NCI-H1694 treated with DMSO at 0.1 percent for 48 hours (cell line): ENCODE measurements at places on chromosomes 13 and 19.
A peak's percentile ranks its signal among the peaks of the same experiment; 100 is the strongest.

DNA sequence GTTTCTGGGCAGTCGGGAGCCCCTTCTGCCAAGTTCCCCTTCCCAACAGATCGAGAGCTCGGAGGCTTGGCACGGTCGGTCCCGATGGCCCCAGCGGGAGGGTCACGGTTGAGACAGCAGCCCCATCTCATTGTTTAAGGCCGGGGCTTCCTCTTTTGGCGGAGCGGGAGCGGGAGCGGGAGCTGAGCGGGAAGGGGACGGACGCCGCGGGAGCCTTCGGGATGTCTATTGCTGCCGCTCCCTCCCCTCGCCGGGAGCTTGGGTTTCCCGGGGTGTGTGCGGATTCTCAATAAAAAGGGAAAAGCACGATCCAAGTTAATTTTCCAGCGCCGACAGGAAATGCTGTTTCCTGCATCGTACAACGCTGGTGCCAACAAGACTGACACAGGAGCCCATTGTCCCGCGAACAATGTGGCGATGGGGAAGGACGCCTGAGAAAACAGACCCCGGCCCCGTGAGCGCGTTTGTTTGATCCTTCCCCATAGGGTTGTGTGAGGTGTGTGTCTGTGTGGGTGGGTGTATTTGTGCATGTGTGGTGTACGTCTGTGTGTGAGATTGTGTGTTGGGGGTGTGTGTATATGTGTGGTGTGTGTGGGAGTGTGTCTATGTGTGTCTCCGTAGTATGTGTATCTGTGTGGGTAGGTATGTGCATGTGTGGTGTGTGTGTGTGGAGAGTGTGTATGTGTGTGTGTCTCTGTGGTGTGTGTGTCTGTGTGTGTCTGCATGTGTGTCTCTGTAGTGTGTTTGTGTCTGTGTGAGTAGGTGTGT is 36.3 kb upstream of the FLT1 start:
- DNase-seq: peak; percentile 35

GRCh38 chr19:16836115-16837034 is 7.2 kb downstream of the SIN3B start:
- DNase-seq: no peak

DNA sequence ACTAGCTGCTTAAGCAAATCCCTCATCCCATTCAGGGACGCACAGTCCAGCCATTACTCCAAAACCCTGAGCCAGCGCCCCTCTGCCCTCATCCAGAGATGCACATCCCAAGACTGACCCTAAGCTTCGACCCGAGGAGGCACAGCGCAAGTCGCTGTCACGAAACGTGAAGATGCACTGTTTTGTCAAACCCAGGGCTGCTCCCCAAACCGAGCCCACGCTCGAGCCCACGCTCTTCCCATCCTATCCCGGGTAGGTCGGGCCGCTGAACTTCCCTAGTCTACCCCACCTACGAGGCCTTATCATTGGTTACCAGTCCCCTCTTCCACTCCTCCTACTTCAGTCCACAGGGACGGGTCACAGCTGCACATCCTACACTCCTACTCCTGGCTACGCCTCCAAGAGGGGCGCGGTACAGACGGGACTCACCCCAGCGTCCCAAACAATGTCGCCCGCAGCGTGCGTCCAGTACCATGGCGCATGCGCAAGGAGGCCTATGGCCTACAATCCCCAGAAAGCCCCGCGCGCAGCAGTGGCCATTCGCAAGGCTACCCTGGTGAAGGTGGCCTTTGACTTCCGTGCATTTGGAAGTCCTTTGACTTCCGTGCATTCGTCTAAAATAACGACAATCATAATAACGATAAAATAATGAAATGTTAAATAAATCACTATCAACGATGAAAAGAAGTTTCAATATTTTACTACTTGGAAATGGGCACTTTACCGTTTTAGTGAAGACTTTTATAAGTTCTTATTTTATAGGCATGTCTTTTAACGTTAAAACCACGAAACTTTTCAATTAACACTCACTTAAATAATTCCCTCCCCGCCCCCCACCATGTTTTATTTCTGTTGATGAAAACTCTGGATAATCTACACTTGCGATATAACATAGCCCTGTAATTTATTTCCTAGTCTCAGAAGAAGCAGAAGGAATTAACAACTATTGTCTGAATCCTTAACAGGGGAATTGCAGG is at the start of gene ZNF285:
Gene ZNF285 (minus strand): TSS at position 470 of the 977 bp plus-strand sequence. CDS start 4,395 bp downstream, outside the sequence.
- no peak for DNase-seq

DNA sequence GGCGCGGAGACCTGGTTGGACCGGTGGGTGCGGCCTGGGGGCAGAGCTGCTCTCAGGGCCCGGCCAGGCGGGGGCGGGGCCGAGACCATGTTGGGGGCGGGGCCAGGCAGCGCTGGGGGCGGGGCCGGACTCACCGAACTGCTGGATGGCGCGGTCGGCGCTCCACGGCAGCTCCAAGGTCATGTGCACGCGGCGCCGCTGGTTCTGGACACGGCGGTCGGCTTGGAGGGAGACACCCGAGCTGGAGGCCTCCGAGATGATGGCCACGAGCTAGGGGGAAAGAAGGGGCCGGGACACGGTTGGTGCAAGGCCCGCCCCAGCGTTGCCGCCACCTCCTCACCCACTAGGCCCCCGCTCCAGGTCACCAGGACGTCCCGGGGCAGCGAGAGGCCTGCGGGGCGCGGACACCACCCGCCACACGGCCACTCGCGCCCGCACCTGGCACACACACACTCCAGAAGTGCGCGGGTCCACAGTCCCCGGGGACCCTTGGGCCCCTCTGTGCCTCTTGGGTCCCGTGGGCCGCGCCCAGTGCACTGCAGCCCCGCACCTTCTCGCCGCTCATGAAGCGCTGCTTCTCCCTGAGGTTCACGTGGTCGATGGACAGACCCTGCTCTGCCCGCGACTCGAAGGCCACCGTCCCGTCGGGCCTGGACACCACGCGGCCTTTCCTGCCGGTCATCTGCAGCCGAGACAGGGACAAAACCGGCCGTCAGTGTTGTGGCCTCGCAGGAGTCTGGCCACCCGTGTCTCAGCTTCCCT is 8.7 kb downstream of the GPX4 start:
- DNase-seq: no peak

DNA sequence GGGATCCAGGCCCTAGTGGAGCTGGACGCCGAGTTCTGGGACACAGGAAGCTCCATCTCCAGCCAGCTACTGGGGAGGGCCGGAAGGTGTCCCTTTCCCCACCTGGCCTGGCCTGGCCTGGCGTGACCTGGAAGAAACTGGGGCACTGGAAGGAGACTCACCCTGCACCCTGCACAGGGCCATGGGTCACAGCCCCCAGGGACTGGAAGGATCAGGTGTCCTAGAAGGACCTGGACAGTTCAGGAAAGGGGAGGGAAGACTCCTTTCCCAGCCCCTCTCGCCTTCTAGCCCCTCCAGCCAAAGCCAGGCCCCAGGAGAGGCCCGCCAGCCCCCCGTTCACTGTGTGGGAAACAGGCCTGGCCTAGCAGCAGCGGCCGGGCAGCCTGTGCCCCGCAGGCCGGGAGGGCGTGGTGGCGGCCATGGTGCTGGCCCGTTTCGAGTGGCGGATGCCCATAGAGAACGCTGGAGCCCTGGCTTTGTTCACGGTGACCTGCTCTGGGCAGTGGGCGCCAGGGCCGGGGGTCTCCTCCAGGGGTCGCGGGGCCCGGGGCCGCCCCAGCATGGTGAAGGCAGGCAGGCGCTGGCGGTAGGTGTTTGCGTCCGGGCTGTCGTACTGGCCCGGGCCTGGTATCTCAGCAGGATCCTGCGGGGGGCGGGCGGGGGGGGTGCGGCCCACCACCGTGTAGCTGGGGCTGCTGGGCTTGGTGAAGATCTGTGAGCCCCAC is 2.8 kb upstream of the SHC2 start:
- DNase-seq: no peak

GRCh38 chr13:23637829-23638228 is 67.6 kb downstream of the TNFRSF19 start:
- peak; percentile 65 for DNase-seq

DNA sequence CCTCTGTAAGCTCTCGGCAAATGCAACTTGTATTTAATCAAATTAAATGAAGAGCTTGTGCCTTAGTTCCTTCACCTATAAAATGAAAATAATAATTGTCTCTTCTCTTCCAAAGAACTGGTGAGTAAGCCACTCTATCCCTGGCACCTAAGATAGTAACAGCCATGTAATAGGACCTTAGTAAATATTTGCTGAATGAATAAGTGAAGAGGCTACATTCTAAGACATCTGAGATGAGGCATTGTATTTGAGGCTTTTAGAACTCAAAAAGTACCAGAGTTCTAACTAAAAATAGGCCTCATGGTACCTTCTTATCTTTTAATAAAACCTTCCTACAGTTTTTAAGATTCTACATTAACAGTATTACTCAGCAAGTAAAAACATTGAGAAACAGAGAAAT is 17.3 kb upstream of the DCLK1 start:
- DNase-seq: no peak

DNA sequence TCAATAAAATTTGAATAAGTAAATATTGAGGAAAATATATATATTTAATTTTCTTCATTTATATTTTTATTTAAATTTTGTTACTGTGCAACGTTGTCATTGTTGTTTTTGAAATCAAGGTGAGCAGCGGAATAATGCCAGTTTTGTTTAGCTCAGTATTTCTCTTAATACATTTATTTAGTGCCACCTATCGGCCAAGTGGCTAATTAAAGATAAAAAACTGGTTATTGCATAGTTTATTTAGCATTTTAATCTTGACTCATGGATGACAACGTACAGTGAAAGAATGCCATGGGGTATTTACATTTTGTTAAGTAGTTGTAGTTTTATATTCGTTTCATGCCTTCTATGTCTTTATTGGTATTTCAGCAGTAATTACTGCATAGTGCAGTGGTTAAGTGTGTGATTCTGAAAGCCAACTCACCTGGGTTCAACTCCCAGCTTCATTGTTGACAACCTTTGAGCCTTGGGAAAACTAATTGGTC is 265.9 kb downstream of the MYO16 start:
- peak; percentile 78 for DNase-seq

GRCh38 chr13:37369616-37370015 is 229.0 kb downstream of the POSTN start:
- no peak for DNase-seq

GRCh38 chr13:32224916-32225315 is 90.2 kb downstream of the ZAR1L start:
- no peak for DNase-seq

DNA sequence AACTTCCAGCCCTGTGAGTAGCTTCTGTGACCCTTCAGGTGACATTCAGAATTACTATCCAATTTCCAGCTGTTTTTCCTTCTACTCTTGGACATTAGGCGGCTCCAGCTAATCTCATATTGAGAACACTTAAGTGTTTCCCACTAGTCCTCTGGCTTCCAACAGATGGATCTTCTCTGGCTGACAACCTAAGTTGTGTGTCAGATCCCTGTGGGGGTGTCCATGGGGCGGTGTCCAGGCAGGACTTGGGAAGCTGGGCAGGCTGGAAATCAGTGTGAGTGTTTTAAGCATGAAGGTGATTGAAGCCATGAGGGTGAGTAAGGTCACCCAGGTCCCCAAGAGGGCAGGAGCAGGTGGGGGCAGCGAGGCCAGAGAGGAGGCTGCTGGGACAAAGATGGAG is 10.1 kb downstream of the CNOT3 start:
- DNase-seq: no peak

DNA sequence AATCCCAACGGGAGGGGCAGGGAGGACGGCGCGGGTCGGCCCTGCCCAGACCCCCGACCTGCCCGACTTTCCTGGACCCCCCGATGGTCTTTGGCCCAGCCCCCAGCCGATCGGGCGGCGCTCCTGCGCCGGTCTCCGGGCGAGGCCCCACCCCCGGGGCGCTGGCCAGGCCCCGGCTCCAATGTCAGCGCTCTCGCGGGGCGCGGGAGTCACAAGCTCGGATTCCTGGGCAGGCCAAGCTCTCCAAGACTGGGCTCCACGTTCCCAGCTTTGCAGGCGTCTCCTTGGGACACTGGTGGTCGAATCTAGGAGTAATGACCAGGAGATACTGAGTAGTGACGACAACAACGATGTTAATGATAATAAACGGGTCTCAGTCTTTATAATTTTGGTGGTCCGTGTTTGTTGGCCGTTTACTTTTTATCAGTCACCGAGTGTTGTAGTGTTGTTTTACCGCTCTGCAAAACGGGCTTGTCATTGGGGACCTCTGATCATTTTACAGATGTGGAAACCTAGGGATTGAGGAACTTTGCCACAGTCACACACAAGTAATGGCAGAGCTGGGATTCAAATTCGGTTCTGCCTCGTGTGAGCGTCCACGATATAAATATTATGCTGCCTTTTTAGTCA is 545 bp downstream of the RAD23A start:
- no peak for DNase-seq

- no peak for DNase-seq
Measured at GRCh38 chr19:40128991-40129390, 38.2 kb upstream of the ZNF780A start.

DNA sequence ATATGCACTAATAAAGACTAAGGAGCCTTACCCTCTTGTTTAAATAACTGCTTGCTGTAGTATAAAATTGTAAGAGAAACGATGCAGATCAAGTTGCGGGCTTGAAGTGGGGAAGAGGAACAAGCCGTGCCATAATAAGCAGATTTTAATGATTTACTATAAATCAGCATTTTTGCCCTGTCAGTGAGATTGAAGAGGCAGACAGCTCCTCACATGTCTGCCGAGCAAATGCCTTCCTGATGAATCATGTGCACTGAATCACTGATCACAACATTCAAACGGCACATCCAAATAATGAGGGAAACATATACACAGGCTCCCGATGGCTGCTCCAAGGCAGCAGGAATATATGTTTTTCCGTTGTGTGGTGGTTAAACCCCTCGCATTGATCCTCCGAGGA is 282.9 kb downstream of the TSHZ3 start:
- DNase-seq: no peak

DNA sequence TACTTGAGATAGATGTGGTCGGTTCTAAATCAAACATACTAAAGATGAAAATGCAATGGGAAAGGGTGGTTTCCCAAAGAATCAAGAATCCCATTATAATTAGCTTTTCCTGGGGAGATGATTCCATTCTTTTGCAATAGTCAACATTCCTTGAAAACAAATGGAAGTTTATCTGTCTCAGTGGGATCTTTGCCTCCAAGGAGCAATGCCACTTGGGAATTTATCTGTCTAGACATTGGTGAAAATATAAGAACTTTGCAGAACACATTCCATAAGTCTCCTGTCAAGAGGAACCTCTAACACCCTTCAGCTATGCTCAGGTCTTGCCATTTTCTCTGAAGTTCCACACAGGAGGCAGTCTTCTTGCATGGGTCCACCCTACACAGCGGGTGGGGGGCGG is 152.5 kb downstream of the KCTD12 start:
- DNase-seq: no peak

- no peak for DNase-seq
Measured at GRCh38 chr19:40549007-40549708, 27.5 kb upstream of the SHKBP1 start.

DNA sequence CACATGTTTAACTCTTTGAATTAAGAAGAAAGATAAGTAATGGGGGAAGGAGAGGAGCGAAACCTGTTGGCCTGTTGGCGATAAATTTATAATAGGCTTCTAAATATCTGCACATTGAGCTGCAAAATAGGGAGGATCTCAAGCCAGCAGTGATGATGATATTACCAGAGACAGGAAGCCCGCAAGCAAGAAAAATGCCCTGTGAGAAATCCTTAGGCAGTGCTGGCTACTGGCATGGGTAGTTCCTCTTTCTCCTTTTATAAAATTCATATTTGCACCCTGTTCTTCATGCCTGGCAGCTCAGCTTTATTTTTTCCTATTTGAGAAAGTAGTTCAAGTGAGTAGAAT is 858 bp upstream of the USP12 start:
- no peak for DNase-seq

- no peak for DNase-seq
Measured at GRCh38 chr13:111006506-111007031, 91.7 kb upstream of the ANKRD10 start.

- DNase-seq: peak; percentile 18
Measured at GRCh38 chr13:112725346-112726015, 35.6 kb downstream of the ATP11A start.

GRCh38 chr19:49145573-49146407 is 9.4 kb downstream of the HRC start:
- DNase-seq: peak; percentile 90
